ENCODE measurements at places on chromosomes 2 and 18.

- no peak for DNase-seq
These were observed 10.1 kb downstream of the ABI2 start for GRCh38 chr2:203338322-203338721.

DNA sequence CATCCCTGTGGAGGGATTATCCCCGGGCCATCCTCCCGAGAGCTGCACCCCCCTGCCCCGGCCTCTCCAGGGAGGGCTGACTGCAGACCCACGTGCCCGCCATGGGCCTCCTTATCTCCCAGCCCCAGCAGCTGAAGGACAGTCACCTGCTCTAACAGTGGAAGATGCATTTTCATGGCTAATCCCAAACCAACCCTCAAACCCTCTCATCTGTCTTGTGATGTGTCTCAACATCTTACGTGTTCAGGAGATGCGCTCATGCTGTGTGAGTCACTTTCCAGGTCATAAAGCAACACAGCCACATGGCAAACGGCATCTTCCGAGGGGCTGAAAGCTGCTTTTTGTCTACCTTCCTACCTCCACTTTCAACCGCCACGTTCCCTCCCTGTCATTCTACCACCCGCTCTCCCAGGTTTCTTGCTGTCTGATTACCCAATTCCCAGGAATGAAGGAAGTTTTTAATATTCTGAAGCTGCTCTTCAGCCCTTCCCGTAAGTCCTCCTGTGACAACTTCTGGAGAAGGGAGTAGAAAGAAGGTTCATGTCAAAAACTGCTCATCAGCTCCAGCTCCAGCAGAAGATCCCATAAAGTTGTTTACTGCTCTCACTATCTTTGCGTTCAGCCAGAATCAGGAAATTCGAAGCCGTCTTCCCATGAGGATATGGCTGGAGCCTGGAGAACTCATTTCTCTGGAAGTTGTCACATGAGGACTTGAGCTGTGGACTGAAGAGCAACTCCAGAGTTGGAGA is 54.5 kb downstream of the MBP start:
- DNase-seq = no peak

- no peak for DNase-seq
These were observed 934.6 kb downstream of the SOCS6 start for GRCh38 chr18:71223486-71223885.

DNA sequence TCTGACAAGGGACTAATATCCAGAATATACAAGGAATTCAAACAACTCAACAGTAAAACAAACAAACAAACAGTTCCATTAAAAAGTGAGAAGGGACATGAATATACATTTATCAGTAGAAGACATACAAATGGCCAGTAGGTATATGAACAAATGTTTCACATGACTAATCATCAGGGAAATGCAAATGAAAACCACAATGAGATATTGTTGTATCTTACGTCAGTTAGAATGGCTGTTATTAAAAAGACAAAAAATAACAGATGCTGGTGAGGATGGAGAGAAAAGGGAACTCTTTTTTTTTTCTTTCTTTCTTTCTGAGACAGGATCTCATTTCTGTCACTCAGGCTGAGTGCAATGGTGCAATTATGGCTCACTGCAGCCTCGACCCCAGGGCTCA is 175.5 kb downstream of the CAMKMT start:
- no peak for DNase-seq

- no peak for DNase-seq
These were observed 27.9 kb upstream of the CDCA7 start for GRCh38 chr2:173326806-173327205.

DNA sequence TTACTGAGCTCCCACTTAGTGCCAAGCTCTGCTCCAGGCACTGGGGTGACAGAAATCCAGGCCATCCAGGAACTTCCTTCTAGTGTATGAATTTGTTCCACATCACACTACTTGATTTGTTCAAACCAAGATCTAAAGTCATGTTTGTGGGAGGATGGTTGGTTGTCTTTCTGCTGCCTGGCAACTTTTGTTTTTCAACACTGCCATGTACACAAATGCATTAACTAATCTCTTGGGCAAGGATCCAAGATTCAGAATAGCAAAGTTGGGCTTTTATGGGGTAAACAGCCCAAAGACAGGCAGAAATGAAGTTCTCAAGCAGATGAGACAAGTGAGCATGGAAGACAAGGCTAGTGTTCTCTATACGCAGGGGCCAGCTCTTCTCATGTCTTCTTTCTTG is 53.4 kb upstream of the PROKR1 start:
- DNase-seq = no peak

DNA sequence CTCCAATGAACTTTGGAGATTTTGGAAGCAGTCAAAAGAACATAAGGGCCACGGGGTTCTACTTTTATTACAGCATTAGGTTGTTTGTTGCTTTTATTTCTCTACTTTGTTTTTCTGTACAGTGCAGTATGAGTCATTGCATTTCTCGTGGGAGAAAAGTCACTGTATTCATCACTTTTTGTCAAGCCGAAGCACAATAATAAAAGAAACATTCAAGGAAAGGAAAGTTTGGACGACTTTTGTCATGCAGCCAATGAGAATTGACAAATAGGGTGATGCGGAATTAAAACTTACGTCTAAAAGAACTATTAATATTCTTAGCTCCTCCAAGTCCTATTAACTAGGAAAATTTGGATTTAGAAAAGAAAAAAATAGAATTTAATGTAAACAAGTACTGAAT is 209.9 kb downstream of the TMEM182 start:
- no peak for DNase-seq

- DNase-seq = no peak
These were observed 19.2 kb downstream of the E2F6 start for GRCh38 chr2:11446733-11447248.

- DNase-seq = no peak
These were observed 80.4 kb downstream of the EPB41L3 start for GRCh38 chr18:5463390-5463789.

All from activated CD8-positive, alpha-beta memory T cell treated with anti-CD3 and anti-CD28 coated beads for 4 hours (primary cell).